Activated T-helper 17 cell treated with anti-CD3 and anti-CD28 coated beads, Interleukin-2, amount 50 U/mL, for 72 hours (primary cell): ENCODE measurements at places on chromosomes 12 and 14.

- H3K4me1 ChIP-seq: peaks cover 27% of the 10 kb centered on the region
- no peak for ATAC-seq
- no peak overlapping the region for H3K4me3 ChIP-seq
- H3K27ac ChIP-seq: no peak overlapping the region
- H3K36me3 ChIP-seq: no peaks in the 10 kb centered on the region
- H3K27me3 ChIP-seq: peaks cover 5% of the 10 kb centered on the region
Measured at GRCh38 chr14:106129274-106129673, 602.9 kb downstream of the TMEM121 start.

DNA sequence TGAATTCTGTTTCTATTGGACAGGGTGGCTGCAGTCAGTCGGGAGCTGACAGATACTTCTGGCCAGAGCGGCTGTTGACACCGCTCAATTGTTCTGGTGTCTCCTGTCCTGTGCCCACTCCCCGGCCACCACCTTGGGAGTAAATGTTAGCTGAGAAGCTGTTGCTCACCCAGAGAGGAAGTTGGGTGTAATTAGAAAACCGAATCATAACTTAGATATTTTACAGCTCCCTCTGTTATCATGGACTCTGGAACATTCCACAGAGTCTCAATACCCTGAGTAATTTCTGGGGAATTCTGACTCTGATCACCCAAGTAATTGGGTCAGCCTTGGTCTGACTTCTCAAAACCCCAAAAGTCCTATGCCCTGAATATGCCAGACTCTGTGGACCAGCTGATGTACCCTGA, 58.3 kb upstream of the RFLNA start:
- H3K36me3 ChIP-seq: no peaks in the 10 kb centered on the region
- no peaks in the 10 kb centered on the region for H3K4me1 ChIP-seq
- H3K27me3 ChIP-seq: peaks cover 3% of the 10 kb centered on the region
- H3K4me3 ChIP-seq: no peak overlapping the region
- no peak for ATAC-seq

- no peak overlapping the region for H3K27ac ChIP-seq
- H3K4me1 ChIP-seq: peaks cover 5% of the 10 kb centered on the region
- peaks cover 12% of the 10 kb centered on the region for H3K27me3 ChIP-seq
- H3K4me3 ChIP-seq: no peak overlapping the region
Measured at GRCh38 chr12:124744273-124744640, 119.4 kb downstream of the SCARB1 start.

- no peaks in the 10 kb centered on the region for H3K27me3 ChIP-seq
- ATAC-seq: no peak
- H3K36me3 ChIP-seq: peaks cover 67% of the 10 kb centered on the region
- H3K4me1 ChIP-seq: peaks cover 10% of the 10 kb centered on the region
- H3K27ac ChIP-seq: no peak overlapping the region
- H3K4me3 ChIP-seq: no peak overlapping the region
Measured at GRCh38 chr12:106861984-106862916, 87.8 kb downstream of the RIC8B start.

GRCh38 chr12:95548539-95549391, 2.5 kb downstream of the USP44 start:
- H3K4me3 ChIP-seq: peak overlapping the region; percentile 83
- H3K27ac ChIP-seq: no peak overlapping the region
- no peaks in the 10 kb centered on the region for H3K4me1 ChIP-seq
- H3K36me3 ChIP-seq: no peaks in the 10 kb centered on the region
- H3K27me3 ChIP-seq: peaks cover 8% of the 10 kb centered on the region

DNA sequence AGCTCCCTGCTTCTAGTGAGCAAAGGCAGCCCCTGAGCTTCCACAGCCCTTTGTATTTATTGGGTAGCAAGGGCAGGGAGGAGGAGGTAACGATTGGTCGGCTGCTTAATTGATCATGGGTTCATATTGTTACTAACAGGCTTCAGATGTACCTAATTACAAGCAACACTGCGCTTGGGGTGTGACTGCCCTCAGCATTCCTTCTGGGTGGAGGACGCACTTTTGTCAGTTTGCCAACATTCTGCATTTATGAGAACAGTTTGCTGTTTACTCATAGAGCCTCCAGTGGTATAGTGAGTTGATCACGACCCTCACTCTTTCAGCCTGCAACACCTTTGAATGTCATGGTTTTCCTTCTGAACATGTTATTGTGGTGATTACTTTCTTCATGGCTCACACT, 9.6 kb downstream of the TSHR start:
- H3K4me3 ChIP-seq: no peak overlapping the region
- H3K27me3 ChIP-seq: no peaks in the 10 kb centered on the region
- H3K36me3 ChIP-seq: no peaks in the 10 kb centered on the region
- peaks cover 4% of the 10 kb centered on the region for H3K4me1 ChIP-seq

DNA sequence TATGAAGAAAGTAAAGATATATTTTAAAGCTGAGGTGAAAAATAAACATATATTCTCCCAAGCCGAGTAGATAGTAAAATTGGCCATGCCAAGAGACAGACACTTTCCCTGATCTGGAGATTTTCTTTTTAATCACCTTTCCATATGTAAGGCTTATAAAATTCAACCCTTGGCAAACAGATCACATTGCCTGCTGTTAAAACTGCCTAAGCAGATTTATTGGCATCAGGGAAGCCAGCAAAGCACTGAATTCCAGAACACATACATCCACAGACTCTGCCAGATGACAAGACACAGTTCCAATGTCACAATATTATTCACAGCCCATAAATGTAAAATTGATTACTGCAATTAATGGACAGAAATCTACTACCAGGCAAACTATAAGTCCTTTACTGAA, 78.2 kb upstream of the GARIN2 start:
- H3K27ac ChIP-seq: no peak overlapping the region
- H3K4me1 ChIP-seq: no peaks in the 10 kb centered on the region
- no peak for ATAC-seq

DNA sequence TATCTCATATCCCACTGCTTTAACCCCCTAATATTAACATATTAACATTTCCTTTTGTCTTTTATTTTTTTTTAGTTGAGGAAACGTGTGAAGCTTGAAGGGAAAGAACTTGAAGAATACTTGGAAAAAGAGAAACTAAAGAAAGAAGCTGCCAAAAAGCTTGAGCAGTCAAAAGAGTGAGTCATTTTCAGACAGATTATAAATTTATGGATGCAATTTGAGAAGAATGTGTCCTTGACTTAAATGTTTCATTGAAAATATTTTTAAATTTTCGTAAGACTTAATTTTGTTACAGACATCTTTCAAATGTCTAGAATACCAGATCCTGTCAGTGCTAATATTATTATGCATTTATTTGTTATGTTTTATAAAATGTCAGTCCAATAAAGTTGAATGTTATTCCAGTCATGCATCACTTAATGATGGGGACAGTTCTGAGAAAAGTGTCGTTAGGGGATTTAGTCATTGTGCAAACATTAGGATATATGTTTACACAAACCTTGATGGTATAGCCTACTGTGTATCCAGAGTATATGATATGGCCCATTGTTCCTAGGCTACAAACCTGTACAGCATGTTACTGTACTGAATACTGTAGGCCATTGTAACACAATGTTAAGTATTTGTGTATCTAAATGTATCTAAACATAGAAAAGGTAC, 32.6 kb downstream of the CPSF2 start:
- H3K4me1 ChIP-seq: peaks cover 3% of the 10 kb centered on the region
- peaks cover 96% of the 10 kb centered on the region for H3K36me3 ChIP-seq
- no peaks in the 10 kb centered on the region for H3K27me3 ChIP-seq
- H3K4me3 ChIP-seq: no peak overlapping the region
- no peak for ATAC-seq

GRCh38 chr14:30706704-30707103, 84.6 kb downstream of the SCFD1 start:
- H3K36me3 ChIP-seq: peaks cover 92% of the 10 kb centered on the region
- no peaks in the 10 kb centered on the region for H3K4me1 ChIP-seq
- no peak overlapping the region for H3K4me3 ChIP-seq
- no peak overlapping the region for H3K27ac ChIP-seq
- ATAC-seq: no peak
- H3K27me3 ChIP-seq: no peaks in the 10 kb centered on the region

GRCh38 chr12:49043856-49044258, 16.7 kb downstream of the KMT2D start:
- no peaks in the 10 kb centered on the region for H3K4me1 ChIP-seq
- peak; percentile 81 for ATAC-seq
- H3K27ac ChIP-seq: no peak overlapping the region
- no peak overlapping the region for H3K4me3 ChIP-seq

DNA sequence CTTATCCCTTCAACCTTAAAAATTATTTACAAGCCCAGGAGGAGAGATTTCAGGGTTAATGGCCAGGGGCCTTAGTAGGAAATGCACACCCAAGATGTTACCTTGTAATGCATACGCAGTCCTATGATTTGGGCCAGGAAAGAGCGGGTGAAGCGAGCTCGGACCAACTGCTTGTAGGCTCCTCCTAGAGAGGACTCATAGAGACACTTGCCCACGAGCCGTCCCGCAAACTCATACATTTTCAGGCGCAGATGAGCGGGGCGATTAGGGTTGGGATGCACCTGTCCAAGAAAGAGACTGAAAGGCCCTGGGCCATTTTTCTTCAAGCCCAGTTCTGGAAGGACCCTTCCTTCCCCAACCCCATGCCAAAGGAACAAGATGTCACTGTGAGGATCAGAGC, 43.0 kb downstream of the AREL1 start:
- H3K27ac ChIP-seq: no peak overlapping the region
- H3K27me3 ChIP-seq: no peaks in the 10 kb centered on the region
- peaks cover 100% of the 10 kb centered on the region for H3K36me3 ChIP-seq
- ATAC-seq: no peak

- no peak overlapping the region for H3K27ac ChIP-seq
- no peak overlapping the region for H3K4me3 ChIP-seq
- ATAC-seq: no peak
- no peaks in the 10 kb centered on the region for H3K36me3 ChIP-seq
- peaks cover 7% of the 10 kb centered on the region for H3K27me3 ChIP-seq
Measured at GRCh38 chr12:25263594-25263993, 12.9 kb upstream of the KRAS start.

DNA sequence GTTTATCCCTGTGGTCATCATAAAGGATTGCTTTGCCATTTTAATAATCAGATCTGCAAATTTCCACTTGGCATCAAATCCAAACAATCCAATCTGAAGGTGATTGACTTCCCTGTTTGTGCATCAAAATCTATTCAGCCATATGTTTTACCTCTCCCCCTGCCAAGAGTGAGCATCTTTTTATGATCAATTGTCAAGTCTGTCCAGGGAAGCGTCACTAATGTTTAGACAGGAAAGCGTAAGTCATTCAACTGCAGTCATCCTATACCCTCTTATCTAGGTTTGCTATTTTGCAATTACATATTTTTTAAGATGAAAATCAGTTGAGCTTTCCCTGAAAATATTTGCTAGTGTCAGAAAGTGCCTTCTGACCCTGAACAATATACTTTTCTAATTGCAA, 1224.1 kb upstream of the SEL1L start:
- H3K27me3 ChIP-seq: no peaks in the 10 kb centered on the region
- no peaks in the 10 kb centered on the region for H3K36me3 ChIP-seq
- no peak for ATAC-seq
- H3K4me1 ChIP-seq: no peaks in the 10 kb centered on the region
- no peak overlapping the region for H3K27ac ChIP-seq
- H3K4me3 ChIP-seq: no peak overlapping the region

DNA sequence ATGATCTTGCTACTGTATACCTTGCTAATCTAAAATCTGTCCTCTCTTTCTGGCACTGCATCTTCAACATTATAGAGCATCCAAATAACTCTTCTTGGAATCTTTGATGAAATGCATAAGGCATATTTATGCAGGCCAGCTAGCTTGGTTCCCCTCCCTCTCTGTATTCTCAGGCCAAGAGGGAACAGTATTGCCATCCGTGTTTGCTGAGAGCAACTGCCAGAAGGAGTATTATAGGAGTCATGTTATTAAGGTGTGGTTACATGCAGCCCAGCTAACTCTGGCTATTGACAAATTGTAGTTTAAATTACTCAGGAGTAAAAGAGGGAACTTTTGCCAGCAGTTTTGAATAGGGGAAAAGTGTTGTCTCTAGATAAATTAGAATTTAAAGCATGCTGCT, 309.3 kb upstream of the E2F7 start:
- no peaks in the 10 kb centered on the region for H3K4me1 ChIP-seq
- H3K4me3 ChIP-seq: no peak overlapping the region
- no peak for ATAC-seq
- no peaks in the 10 kb centered on the region for H3K27me3 ChIP-seq

DNA sequence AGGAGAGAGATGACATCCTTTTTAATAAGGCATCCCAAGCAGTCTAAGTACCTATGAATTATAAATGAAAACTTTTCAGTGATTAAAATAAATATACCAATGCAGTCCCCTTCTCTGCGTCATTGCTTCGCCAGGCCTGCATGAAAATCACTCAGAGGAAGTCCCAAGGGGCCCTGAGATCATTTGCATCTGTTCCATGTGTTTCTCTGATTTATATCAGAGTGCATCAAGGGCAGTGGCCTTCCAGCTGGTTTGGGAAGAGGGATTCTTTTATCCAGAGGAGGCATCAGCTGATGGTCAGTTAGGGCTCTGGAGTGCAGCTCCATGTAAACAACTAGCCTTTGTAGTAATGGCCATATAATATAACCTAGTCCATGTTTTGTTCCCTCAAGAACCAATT, 210.1 kb downstream of the RGS6 start:
- ATAC-seq: no peak
- H3K27ac ChIP-seq: no peak overlapping the region
- H3K27me3 ChIP-seq: peaks cover 19% of the 10 kb centered on the region
- no peak overlapping the region for H3K4me3 ChIP-seq
- H3K36me3 ChIP-seq: no peaks in the 10 kb centered on the region

DNA sequence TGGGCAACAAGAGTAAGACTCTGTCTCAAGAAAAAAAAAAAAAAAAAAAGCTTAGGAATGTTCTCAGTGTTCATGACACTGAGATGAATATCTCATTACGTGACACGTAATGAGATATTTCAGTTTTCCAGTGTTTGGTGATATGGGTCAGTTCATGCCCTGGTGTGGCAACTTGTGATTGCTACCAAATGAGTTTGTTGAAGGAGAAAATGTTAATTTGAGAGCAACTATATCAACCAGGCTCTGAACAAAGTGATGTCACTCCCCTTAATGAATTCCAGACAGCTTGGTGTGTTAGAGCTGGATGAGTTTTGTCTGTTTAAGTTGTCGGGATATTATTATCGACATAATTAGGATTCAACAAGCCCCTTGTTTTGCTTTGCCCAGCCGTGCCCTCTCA, 211.7 kb downstream of the DPF3 start:
- H3K4me3 ChIP-seq: no peak overlapping the region
- no peaks in the 10 kb centered on the region for H3K4me1 ChIP-seq
- H3K27ac ChIP-seq: no peak overlapping the region
- H3K27me3 ChIP-seq: no peaks in the 10 kb centered on the region
- no peaks in the 10 kb centered on the region for H3K36me3 ChIP-seq
- ATAC-seq: no peak

DNA sequence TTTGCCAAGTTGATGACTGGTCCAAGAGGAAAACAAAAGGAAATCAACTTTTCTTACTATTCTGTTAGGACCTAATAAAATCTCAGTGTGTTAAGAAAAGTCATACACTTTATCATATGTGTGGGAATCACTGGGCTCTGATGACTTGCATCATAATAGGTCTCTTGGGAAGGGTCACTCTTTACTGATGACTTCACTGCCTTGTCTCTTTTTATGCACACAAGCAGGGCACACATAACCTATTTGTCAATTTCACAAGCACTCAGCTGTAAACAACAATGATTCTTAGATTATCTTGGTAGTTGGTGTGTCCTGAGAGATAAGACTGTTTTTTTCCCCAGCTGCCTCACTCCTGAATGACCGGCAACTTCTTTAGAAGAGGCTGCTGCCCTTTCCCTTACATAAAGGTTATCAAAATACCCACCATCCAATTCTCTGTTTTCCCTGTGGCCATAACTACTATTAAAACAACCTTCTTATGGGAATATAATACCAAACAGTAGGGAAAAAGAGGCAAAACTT, 50.9 kb upstream of the INSM2 start:
- no peak for ATAC-seq
- no peaks in the 10 kb centered on the region for H3K36me3 ChIP-seq
- peaks cover 10% of the 10 kb centered on the region for H3K27me3 ChIP-seq
- H3K27ac ChIP-seq: no peak overlapping the region
- H3K4me3 ChIP-seq: no peak overlapping the region
- H3K4me1 ChIP-seq: peaks cover 5% of the 10 kb centered on the region
